ENCODE measurements at places on chromosomes 13 and 19.

- no peak overlapping the region for H3K4me3 ChIP-seq
- no peak for DNase-seq
- peaks cover 12% of the 10 kb centered on the region for H3K36me3 ChIP-seq
- peak overlapping the region; percentile 2 for H3K27ac ChIP-seq
- peaks cover 13% of the 10 kb centered on the region for H3K4me1 ChIP-seq
Observed at GRCh38 chr13:110294146-110294545, 12.8 kb downstream of the COL4A1 start.

- DNase-seq, result no peak
- peaks cover 10% of the 10 kb centered on the region for H3K4me1 ChIP-seq
- no peaks in the 10 kb centered on the region for H3K27me3 ChIP-seq
- peak overlapping the region; percentile 96 for H3K27ac ChIP-seq
- H3K4me3 ChIP-seq, result peak overlapping the region; percentile 92
Observed at GRCh38 chr19:23394511-23394910, 760 bp downstream of the ZNF91 start.

GRCh38 chr19:30920222-30920621 lies 429.0 kb downstream of the TSHZ3 start:
- DNase-seq, result no peak
- H3K36me3 ChIP-seq, result no peaks in the 10 kb centered on the region
- no peaks in the 10 kb centered on the region for H3K4me1 ChIP-seq

GRCh38 chr13:24500977-24501376 lies 11.6 kb downstream of the PARP4 start:
- H3K27me3 ChIP-seq, result no peaks in the 10 kb centered on the region
- no peak overlapping the region for H3K27ac ChIP-seq
- H3K4me1 ChIP-seq, result peaks cover 5% of the 10 kb centered on the region
- no peak for DNase-seq
- H3K36me3 ChIP-seq, result peaks cover 37% of the 10 kb centered on the region
- H3K4me3 ChIP-seq, result no peak overlapping the region

DNA sequence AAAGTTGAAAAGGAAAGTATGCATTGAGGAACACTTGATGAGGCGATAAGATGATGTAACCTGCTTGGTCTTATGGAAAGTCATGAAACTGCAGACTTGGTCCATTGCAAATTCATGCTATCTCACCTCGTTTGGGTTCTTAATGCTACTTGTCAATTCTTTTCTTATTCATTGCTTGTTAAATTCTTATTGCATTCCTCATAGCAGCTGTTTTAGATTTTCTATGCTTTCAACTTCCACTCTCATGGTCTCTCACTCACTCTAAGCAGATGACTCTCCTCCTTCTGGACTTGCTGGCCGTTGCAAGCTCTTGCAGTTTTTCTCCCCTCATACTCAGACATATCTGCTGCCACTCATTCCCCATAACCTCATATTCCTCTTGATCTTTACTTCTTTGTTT lies 67.8 kb upstream of the CSNK1A1L start:
- H3K27ac ChIP-seq, result no peak overlapping the region
- H3K4me1 ChIP-seq, result no peaks in the 10 kb centered on the region
- H3K27me3 ChIP-seq, result no peaks in the 10 kb centered on the region
- no peak overlapping the region for H3K4me3 ChIP-seq

DNA sequence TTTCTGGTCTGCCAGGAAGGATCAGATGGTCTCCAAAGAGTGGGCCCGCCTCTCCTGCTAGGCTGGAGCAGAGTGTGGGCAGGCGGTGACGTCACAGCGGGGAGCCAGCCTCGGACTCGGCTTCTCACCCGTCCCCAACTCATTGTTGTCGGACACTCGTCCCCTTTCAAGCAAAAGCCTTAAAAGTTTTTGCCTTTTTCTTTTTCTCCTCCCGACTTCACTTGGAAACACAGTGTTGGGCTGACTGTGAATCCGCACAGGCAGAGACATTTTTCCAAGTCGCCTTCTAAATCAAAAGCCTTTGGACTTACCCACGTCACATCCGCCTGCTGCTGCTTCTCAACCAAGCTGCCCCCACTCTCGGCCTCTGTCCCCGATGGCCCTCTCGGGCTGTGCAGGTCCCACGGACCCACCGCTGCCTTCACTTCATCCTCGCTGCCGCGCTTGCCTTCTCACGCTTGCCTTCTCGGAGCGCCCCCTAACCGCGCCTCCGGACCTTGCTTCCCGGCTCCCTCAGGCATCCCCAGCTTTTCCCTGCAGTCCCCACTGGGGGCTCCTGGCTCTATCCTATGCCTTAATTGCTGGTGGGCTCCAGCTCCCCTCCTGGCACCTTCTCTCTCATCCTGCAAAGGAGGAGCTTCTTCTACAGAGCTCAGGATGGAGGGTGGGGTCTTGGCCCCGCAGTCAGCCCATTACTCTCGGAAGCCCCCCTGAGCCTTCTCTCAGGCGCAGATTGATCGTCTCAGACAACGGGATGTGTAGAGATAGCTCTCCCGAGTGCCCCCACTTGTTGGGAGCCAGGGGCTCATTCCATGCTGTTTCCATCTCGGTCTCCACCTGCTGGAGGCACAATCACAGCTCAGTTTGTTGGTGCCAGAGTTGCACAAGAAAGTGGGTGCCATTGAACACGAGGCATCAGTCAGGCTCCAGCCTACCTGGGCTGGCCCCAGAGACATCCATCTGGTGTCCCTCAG lies 3.9 kb upstream of the ZNF135 start:
- peaks cover 4% of the 10 kb centered on the region for H3K4me1 ChIP-seq
- no peak for DNase-seq
- H3K36me3 ChIP-seq, result no peaks in the 10 kb centered on the region
- peak overlapping the region; percentile 40 for H3K4me3 ChIP-seq
- H3K27ac ChIP-seq, result no peak overlapping the region
- H3K27me3 ChIP-seq, result no peaks in the 10 kb centered on the region

DNA sequence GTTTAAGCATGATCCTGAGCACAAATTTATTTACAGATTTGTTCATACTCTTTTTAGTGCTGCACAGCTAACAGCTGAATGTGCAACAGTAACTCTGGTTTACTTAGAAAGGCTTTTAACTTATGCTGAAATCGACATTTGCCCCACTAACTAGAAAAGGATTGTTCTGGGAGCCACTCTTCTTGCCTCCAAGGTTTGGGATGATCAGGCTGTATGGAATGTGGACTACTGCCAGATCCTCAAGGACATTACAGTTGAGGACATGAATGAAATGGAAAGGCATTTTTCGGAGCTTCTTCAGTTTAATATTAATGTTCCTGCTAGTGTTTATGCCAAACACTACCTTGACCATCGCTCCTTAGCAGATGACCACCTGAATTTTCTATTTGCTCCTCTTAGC lies 16.0 kb downstream of the ZNF100 start:
- no peak overlapping the region for H3K27ac ChIP-seq
- H3K36me3 ChIP-seq, result peaks cover 14% of the 10 kb centered on the region
- no peak for DNase-seq

- H3K4me1 ChIP-seq, result no peaks in the 10 kb centered on the region
- no peaks in the 10 kb centered on the region for H3K36me3 ChIP-seq
- no peak overlapping the region for H3K4me3 ChIP-seq
Observed at GRCh38 chr19:55070466-55071128, 5.1 kb upstream of the EPS8L1 start.

- H3K36me3 ChIP-seq, result no peaks in the 10 kb centered on the region
- H3K27ac ChIP-seq, result no peak overlapping the region
- H3K4me3 ChIP-seq, result no peak overlapping the region
- no peaks in the 10 kb centered on the region for H3K27me3 ChIP-seq
Observed at GRCh38 chr19:39759457-39760184, 19.0 kb upstream of the LEUTX start.

DNA sequence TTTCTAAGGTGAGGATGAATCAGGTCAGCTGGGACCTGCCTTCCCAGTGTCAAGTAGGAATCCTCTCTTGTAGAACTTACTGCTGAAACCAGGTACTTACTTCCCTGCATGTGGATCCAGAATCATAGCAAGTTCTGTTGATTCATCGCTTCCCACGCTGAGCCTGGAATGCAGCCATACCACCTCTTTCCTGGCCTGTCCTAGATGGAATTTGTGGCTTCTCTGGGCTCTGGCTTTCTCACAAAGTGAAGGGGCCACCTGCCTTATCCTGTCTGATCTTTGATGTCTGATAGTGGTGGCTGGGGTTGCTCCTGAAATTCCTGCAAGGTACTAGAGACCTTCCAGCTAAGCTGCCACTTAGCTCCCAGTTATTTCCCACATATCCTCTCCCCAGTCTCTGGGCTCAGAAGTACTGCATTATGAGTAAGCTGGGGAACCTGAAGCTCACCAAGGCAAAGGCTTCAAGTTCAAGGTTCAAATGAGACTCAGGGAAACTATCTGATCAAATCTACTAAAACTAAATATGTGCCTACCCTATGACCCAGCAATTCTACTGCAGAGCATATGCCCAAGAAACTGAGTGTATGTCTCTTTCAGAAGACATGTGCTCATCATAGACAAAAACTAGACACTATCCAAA lies 103.5 kb downstream of the SUCLA2 start:
- no peak overlapping the region for H3K4me3 ChIP-seq
- H3K4me1 ChIP-seq, result no peaks in the 10 kb centered on the region
- H3K27me3 ChIP-seq, result no peaks in the 10 kb centered on the region

- H3K4me1 ChIP-seq, result no peaks in the 10 kb centered on the region
- no peaks in the 10 kb centered on the region for H3K36me3 ChIP-seq
- no peak overlapping the region for H3K27ac ChIP-seq
- no peak for DNase-seq
- H3K27me3 ChIP-seq, result no peaks in the 10 kb centered on the region
Observed at GRCh38 chr13:42561752-42562467, 12.0 kb upstream of the TNFSF11 start.

GRCh38 chr13:62932256-62932883 lies 1516.7 kb upstream of the PCDH20 start:
- no peak overlapping the region for H3K4me3 ChIP-seq
- no peak overlapping the region for H3K27ac ChIP-seq
- DNase-seq, result no peak
- H3K27me3 ChIP-seq, result no peaks in the 10 kb centered on the region

DNA sequence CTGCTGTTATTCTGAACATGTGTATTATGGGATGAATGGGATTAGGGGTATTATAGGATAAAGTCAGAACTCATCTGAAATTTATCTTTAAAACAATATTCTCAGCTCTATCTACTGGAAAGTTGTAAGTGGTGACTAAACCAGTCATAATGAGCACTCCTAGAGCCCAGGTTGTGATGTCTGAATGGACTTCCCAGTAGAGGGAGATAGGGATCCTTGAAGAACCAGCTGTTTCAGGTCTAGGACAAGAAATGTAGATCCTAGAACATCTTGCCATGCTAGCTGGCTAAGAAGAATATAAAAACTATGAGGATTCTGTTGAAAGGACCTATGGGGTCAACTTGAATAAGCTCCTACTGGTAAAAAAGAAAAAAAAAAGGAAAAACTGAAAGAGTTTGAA lies 310.8 kb downstream of the SLC7A1 start:
- H3K27me3 ChIP-seq, result no peaks in the 10 kb centered on the region
- no peak overlapping the region for H3K27ac ChIP-seq
- no peaks in the 10 kb centered on the region for H3K36me3 ChIP-seq
- no peak for DNase-seq
- no peak overlapping the region for H3K4me3 ChIP-seq

DNA sequence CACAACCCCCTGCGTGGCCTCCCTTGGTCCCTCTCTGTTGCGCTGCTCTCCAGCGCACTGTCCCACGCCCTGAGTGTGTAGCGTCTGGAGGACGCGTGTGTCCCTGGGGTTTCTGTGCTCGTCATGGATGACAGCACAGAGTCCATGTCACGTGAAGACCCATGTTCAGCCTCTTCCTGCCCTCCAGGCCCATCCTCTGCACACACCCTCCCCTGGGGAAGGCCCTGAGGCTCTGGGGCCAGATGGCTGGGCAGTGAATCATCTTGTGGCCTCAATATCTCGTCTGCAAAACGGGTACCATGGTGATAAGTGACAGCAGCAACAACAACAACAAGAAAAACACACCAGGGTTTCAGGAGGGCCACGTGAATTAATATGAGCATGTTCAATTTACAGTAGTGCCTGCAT lies 71.5 kb upstream of the ARHGEF7 start:
- no peak overlapping the region for H3K27ac ChIP-seq
- H3K36me3 ChIP-seq, result no peaks in the 10 kb centered on the region

GRCh38 chr19:58581227-58582141 lies 8.3 kb upstream of the MZF1 start:
- peak; percentile 49 for DNase-seq
- H3K36me3 ChIP-seq, result peaks cover 19% of the 10 kb centered on the region
- peaks cover 8% of the 10 kb centered on the region for H3K4me1 ChIP-seq
- no peaks in the 10 kb centered on the region for H3K27me3 ChIP-seq
- H3K27ac ChIP-seq, result peak overlapping the region; percentile 47

- H3K4me3 ChIP-seq, result no peak overlapping the region
- H3K4me1 ChIP-seq, result no peaks in the 10 kb centered on the region
- H3K27ac ChIP-seq, result no peak overlapping the region
- no peaks in the 10 kb centered on the region for H3K36me3 ChIP-seq
- DNase-seq, result no peak
Observed at GRCh38 chr19:55186080-55186479, 6.0 kb upstream of the SYT5 start.

- no peaks in the 10 kb centered on the region for H3K36me3 ChIP-seq
- DNase-seq, result no peak
- H3K4me3 ChIP-seq, result no peak overlapping the region
- peaks cover 2% of the 10 kb centered on the region for H3K4me1 ChIP-seq
- no peaks in the 10 kb centered on the region for H3K27me3 ChIP-seq
- no peak overlapping the region for H3K27ac ChIP-seq
Observed at GRCh38 chr19:36060430-36060829, 5.7 kb downstream of the WDR62 start.

DNA sequence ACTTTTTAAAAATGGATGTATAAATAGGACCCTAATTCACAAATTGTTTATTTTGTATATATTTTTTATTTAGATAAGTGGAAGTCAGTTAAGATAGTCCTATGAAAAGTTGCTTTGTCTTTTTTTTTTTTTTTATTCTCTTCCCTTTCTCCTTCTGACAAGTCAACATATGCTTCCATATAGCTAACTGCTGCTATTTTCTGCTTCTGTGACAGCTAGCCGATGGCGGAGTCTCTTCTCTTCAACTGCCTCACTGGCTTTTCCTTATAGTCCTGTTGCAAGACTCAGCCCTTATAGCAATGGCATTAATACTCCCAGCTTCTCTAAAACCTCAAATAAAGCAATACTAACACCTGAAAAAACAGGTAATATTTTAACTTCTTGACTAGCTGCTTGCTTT lies 45.3 kb downstream of the SLAIN1 start:
- H3K27ac ChIP-seq, result no peak overlapping the region
- H3K4me1 ChIP-seq, result peaks cover 6% of the 10 kb centered on the region
- peaks cover 18% of the 10 kb centered on the region for H3K36me3 ChIP-seq

- no peak overlapping the region for H3K27ac ChIP-seq
- H3K4me3 ChIP-seq, result no peak overlapping the region
Observed at GRCh38 chr13:34869696-34870095, 72.4 kb upstream of the NBEA start.

DNA sequence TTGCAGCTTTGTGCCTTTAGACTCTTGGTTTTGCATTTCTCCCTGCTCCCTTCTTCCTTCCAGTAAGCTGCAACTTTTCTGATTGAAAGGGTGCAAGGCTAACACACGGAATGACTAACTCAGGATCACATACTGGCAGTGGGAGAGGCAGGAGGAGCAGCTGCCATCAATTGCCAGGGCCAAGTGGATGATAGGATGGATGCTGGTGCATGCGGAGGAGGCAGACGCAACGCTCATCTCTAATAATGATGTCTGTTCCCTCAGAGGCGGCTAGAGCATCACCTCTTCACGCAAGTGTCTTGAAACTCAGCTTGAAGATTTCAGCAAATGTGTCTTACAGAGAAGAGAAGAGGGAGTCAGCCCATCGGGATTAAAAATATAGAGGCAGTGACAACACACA lies 49.5 kb upstream of the TPM4 start:
- no peaks in the 10 kb centered on the region for H3K27me3 ChIP-seq
- H3K27ac ChIP-seq, result no peak overlapping the region
- H3K4me3 ChIP-seq, result no peak overlapping the region
- DNase-seq, result no peak
- H3K36me3 ChIP-seq, result no peaks in the 10 kb centered on the region

- H3K4me1 ChIP-seq, result no peaks in the 10 kb centered on the region
- H3K27ac ChIP-seq, result no peak overlapping the region
- no peaks in the 10 kb centered on the region for H3K27me3 ChIP-seq
- no peak for DNase-seq
- no peaks in the 10 kb centered on the region for H3K36me3 ChIP-seq
- H3K4me3 ChIP-seq, result no peak overlapping the region
Observed at GRCh38 chr13:65268009-65268408, 1962.1 kb downstream of the PCDH9 start.

Data from ascending aorta (tissue), 2 donors.